Activated naive CD4-positive, alpha-beta T cell (primary cell): ENCODE measurements at places on chromosomes 7 and 10.

DNA sequence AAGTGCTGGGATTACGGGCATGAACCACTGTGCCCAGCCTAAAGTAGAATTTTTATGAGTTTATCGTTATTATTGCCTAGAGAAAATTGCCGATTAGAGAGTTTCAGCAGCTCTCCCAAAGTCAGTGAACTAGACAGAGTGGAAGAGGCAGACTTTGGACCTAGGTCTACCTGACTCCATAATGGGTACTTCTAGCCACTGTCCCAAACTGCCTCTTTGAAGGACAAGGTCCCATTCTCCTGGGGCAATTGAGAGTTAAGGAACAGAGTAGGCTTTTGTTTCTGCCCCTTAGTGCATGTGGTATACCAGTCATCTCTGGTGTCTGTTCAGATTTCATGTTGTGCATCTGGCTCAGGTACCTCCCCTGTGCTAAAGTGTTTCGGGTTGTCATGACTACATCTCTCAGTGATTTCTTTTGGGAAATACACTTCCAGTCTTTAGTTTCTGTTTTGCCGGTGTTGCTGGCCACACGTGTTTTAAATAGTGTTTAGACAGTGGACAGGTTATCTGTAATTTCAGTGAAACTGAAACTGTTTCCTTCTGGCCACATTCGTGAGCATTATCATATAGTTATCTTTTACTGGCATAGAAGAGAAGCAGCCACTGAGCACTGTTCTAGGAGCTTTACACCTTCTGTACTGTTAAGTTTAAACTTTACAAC is 4.7 kb downstream of the TMEM236 start:
- DNase-seq = no peak

DNA sequence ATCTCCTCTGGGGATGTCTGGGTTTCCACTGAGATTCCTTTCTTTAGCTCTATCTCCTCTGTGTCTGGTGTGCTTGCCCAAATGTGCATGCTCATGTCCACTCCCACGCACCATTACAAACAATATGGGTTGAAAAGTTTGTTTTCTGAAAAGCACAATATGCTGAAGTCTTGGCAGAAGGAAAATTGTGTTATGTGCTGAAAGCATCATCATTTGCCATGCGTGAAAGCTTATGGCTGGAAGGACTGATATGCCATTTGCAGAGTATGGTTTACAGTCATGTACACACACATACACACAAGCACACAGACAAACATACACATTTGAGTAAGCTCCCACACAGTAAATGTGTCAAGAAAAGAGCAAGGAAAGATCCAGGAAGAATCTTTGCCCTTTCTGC is 231.6 kb downstream of the SORCS3 start:
- DNase-seq = no peak

- DNase-seq = no peak
These were observed 135.7 kb downstream of the PDE1C start for GRCh38 chr7:31934551-31934950.

- no peak for DNase-seq
These were observed 21.7 kb upstream of the GPER1 start for GRCh38 chr7:1066242-1066588.

GRCh38 chr10:88979153-88979562 is 11.4 kb upstream of the FAS start:
- DNase-seq = no peak

DNA sequence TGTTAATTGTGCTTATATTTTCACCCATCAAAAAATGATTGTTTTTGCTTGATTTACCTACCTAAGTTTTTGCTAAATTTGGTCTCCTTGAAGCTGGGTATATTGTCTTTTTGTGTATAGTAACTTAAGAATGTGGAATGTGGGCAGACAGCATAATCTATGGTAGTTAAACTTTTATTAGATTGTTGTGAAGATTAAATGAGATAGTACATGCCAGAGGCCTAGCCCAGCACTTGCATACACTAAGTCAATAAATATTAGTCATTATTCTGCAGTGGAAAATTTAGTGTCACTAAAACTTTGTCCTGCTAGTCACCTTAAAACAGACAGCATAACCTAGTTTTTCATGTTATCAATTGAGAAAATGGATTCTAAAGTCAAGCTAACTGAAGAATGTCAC is 19.3 kb upstream of the RPA3 start:
- no peak for DNase-seq

DNA sequence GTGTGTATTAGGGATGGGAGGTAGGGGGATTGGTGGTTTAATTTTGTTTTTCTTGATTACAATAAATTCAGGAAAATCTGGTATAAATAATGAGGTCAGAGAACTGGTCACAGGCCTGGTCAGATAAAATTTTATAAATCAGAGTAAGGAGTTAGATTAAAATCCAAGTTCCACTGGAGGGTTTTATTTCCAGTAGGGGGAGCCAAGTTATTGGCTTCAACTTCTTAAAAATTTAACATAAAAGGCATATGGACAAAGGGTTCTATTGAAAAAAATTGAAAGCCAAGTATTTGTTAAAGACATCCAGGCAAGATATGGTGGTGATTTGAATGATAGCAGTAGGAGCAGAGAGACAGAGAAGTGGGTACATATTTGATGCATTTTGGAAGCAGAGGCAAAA is 763.3 kb downstream of the SORCS1 start:
- no peak for DNase-seq

DNA sequence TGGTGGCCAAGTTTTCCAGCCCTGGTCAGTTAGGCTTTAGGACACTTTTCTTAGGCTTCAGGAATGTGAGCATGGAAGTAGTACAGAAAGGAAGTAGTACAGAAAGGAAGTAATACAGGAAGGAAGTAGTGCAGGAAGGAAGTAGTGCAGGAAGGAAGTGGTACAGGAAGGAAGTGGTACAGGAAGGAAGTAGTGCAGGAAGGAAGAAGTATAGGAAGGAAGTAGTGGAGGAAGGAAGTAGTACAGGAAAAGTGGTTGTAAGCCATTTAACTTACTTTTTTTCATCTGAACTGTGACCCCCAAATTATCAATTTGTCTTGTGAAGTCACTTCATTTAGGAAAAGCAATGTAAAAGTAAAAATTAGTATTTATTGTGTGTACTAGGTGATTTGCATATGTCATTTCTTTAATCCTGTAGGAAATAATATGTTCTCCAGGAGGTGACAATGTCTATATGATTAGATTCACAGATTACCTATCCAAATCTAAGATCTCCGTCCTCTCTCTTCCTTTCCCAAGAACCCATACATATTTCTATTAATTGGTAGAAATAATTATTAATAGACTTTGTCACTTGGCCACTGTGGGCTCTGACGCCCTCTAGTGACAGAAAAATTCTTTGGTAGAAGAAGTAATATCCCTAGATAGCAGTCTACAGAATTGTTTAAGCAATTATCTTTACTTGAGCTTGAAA is 3.9 kb upstream of the FAS start:
- DNase-seq = no peak

DNA sequence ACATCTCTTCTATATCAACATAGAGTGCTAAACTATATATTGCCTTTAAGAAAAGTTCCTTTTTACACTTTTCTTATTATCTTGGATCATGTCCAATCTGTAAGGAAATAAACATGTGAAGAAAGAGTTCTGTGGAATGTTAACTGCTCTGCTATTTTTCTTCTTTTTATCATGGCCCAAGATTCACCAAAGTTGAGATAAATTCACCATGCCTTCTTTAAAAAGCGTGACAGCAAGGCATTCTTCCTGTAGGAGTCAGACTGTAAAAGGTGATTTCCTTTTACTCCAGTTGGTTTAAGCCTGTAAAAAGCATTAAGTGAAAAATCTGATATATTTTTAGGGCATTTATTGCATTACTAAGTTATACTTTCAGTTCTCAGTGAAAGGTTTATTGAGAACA is 165.7 kb upstream of the FZD1 start:
- no peak for DNase-seq

DNA sequence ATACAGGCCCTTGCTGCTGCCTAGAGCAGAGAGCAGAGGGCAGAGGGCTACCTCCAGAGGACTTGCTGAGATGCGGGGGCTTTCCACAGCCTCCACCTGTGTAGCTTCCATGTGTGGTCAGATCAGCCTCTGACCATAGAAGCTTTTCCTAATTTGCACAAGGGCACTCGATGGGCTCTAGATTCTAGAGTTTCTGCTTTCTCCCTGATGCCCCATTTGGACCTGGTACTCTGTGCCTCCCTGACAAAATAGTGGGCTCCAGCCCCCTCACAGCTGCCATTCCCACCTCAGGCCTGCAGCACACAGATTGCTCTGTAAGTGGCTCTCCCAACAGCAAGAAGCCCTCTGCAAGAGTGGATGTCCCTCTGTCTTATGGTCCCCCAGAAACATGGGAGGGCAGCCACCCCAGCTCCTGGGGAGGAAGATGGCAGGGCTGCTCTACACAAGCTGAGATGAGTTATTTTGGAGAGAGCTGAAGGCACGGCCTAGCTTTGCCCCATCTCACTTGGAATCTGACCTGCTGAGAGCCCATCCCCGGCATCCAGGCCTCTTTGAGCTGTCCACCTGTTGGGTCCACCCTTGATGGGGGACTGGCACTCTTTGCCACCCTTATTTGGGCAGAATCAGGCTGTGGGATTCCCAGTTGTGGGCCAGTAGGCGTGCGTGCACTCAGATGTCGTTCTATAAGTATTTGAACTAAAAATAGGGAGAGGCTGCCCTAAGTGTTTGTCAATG is 16.7 kb downstream of the TMEM273 start:
- no peak for DNase-seq

GRCh38 chr7:67554986-67555385 is 558.4 kb downstream of the TYW1 start:
- no peak for DNase-seq

DNA sequence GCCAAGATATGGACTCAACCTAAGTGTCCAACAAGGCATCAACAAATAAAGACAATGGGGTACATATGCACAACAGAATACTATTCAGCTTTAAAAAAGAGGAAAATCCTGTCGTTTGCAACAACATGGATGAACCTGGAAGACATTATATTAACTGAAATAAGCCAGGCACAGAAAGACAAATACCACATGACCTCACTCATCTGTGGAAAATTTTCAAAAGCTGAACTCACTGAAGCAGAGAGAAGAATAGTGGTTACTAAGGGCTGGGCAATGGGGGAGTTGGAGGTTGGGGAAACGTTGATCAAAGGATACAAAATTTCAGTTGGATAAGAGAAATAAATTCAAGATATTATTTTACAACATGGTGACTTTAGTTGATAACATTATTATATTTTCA is 221.4 kb upstream of the PITRM1 start:
- no peak for DNase-seq

- no peak for DNase-seq
These were observed 32.1 kb downstream of the CRCP start for GRCh38 chr7:66146701-66147100.

- DNase-seq = no peak
These were observed 777.3 kb downstream of the CCSER2 start for GRCh38 chr10:85105614-85106255.

- DNase-seq = no peak
These were observed 207.1 kb upstream of the HDAC9 start for GRCh38 chr7:18288322-18289037.

GRCh38 chr7:163971-164881 is 28.1 kb upstream of the FAM20C start:
- no peak for DNase-seq

- DNase-seq = no peak
These were observed 45.1 kb upstream of the MET start for GRCh38 chr7:116626886-116627285.

DNA sequence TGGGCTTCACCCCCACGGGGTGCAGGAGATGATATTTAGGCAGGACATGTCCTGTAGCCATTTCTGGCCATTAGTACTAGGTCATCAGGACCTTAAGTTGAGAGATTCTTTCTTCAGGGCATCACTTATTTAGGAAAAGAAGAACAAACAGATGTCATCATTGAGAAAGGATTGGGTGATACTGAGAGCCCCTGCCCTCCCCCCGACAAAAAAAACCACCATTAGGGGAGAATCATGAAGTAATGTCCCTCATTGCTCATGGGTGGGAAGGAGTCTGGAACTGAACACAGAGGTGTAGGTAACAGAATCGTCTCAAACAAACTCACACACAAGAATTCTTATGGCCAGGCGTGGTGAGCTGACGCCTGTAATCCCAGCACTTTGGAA is 6.4 kb upstream of the ORAI2 start:
- no peak for DNase-seq

DNA sequence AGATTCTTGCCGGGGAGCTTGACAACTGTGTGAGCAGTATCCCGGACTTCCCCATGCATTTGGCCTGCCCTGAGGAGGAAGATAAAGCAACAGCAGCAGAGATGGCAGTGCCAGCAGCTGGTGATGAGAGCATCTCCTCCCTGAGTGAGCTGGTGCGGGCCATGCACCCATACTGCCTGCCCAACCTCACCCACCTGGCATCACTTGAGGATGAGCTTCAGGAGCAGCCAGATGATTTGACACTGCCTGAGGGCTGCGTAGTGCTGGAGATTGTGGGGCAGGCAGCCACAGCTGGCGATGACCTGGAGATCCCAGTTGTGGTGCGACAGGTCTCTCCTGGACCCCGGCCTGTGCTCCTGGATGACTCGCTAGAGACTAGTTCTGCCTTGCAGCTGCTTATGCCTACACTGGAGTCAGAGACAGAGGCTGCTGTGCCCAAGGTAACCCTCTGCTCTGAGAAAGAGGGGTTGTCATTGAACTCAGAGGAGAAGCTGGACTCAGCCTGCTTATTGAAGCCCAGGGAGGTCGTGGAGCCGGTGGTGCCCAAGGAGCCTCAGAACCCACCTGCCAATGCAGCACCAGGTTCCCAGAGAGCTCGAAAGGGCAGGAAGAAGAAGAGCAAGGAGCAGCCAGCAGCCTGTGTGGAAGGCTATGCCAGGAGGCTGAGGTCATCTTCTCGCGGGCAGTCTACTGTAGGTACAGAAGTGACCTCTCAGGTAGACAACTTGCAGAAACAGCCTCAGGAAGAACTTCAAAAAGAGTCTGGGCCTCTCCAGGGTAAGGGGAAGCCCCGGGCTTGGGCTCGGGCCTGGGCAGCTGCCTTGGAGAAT is 6.7 kb downstream of the PPRC1 start:
- no peak for DNase-seq

DNA sequence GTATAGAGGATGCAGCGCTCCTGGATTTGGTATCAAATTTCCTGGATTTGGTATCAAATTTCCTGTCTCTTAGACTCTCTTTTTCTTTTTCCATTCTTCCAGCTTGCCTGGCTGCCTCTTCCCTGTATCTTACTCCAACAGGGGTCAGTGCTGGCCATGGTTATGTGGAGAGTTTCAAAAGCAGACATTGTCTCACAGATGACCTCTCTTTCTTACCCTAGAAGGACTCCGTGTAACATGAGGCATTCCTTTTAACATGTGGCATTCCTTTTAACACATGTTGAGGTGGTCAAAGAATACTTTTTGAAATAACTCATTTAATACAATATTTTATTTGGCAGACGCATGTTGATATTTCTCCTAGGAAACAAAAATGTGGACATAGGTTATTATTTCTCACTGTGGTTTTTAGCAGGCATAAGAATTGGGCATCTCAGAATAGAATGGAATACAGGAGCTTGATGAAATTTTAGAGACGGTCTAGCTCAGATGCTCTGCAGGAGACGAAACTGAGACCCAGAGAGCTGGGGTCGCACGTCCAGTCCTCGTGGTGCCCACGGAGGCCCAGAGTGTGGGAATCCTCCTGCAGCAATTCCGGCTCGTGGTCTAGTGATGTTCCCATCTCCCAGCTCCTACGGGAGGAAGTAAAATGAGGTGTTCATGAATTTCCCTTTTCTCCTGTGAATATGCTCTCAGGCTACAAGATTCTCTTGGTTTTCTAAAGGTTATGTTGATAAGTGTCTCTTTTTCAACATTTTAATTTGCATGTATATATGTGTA is 59.6 kb upstream of the PITRM1 start:
- no peak for DNase-seq

GRCh38 chr7:80134536-80135308 is at the start of gene GNAI1:
TSS of gene GNAI1 (plus strand) at chr7:80134831. CDS start at chr7:80135161, 330 bp downstream.
- no peak for DNase-seq

- DNase-seq = no peak
These were observed 5.0 kb downstream of the NIPSNAP2 start for GRCh38 chr7:55969391-55969790.

GRCh38 chr10:119281581-119282071 is 74.3 kb downstream of the GRK5 start:
- DNase-seq = no peak
